Stomach (tissue), 19 donors: ENCODE measurements at places on chromosomes 7 and 10. TPM values are rescaled to one million over a fixed set of nuclear protein-coding genes. Genes with fewer than 3 reads are reported as not detected.

The TFEC gene
- polyA plus RNA-seq: 1.4 TPM

The FAM20C gene
- 19.1 TPM for polyA plus RNA-seq

The PAPOLB gene
- polyA plus RNA-seq: not detected

The ADRB1 gene
- polyA plus RNA-seq: 0.50 TPM

The CLCN1 gene
- 0.28 TPM for polyA plus RNA-seq

The DKK1 gene
- 0.76 TPM for polyA plus RNA-seq
